ENCODE measurements at places on chromosomes 7 and 10.

GRCh38 chr7:101399759-101400158 is 37.1 kb downstream of the COL26A1 start:
- DNase-seq = no peak

DNA sequence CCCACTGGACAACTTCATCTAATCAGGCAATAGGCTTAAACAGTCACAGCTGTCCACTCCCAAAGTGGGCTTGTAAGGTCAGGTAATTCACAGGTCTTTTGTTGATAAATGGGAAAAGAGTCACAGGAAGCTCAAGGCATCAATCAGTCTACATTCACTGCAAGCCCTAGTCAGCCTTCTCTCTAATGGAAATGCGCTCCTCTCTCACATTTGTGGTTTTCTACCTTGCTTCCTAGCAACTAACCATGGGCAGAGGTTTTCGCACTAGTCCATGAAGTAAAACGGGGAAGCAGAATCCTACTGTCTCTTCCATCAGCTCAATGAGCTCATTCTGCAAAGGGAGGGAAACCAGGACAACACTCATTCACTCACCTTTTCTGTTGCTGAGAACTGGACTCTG is 53.5 kb upstream of the APBB1IP start:
- DNase-seq = no peak

- no peak for DNase-seq
Observed at GRCh38 chr7:108003599-108003935, 606 bp upstream of the LAMB1 start.

GRCh38 chr7:146764458-146764857 is 647.9 kb downstream of the CNTNAP2 start:
- no peak for DNase-seq

DNA sequence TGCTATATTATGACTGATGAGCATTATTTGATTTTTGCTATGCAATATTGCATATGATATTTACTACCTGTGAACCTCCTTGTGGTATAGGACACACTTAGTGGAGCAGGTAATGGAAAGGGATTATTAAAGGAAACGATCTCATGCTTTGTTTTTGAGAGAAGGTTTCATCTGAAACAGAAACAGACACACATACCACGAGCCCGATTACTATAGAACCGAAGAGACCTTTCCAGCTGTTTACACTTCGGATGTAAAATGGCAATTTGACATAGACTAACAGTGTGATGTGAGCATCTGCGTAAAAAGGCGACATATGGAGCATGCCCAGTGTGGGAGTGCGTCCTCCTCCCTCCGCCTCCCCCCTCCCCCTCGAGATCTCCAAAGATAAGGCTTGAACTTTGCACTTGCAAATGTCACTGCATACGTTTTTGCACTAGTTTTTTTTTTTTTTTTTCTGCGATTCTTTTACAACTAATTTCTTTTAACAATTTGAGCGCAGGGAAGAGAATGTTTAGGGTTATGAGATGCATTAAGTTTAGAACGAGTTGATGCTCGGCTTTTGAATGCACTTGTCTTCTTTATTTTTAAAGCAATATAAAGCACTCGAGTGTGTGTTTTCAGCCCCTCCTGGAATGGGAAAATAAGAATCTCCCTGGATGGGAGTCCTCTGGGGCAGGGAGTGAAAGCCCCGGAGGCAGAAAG is 251.0 kb downstream of the NSUN6 start:
- no peak for DNase-seq

DNA sequence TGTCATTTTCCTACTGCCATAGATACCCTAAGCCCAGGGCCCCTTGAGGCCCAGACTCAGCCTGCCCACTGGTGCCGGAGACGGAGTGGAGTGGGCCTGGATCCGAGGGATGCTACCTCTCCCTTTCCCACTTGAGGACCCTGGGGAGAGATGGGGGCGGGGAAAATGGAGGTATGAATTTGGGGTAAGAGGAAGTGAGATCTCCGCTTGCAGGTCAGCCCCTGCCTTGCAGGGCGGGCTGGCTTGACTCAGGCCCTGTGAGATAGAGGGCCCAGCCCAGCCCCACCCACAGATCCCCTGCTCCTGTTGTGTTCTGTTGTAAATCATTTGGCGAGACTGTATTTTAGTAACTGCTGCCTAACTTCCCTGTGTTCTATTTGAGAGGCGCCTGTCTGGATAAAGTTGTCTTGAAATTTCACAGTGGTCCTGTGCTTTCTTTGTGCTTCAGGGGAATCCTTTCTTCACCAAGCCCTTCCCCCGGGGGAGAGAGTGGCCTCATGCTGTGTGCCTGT is 13.2 kb downstream of the YKT6 start:
- DNase-seq = peak; percentile 60

DNA sequence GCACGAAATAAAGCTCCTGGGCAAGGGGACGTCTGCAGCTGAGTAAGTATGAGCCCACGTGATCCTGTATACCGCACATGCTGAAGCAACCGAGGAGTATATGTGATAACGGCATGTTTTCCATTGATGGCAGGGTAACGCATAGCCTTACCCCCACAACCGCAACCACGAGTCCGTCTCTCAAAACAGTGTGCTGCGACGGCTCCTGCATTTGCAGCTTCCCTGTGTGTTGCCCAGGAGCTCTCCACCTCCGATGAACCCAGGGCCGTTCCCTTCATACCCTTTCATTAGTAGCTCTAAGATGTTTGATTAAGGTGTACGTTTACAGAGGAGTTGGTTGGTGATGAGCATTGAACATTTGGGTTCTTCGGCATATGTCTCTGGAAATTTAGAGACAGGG is 69.3 kb downstream of the MGMT start:
- DNase-seq = no peak

DNA sequence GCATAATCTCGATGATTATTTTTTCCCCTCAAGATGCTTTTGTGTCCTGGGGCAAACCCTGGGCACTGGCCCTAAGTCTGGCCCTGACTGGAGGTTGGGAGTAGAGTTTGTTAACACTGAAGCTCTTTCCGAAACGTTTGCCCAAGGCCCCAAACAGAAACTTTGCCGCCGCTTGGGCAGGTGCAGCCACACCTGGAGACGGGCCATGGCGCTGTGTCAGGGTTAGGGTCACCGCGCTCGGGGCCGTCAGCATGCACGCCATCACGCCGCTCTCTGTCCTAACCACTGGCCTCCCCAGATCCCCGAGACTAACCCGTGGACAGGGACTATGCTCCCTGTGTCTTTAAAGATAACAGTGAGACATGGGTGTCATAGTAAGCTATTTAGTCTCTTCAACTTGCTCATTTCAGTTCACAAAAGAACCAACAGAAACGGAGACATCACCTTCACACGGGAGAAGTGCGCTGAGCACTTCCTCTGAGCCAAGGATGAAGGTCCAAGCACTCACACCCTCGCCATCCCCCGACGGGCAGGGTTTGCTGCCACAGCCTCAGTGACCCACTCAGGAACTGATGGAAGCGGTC is 85.3 kb upstream of the DIP2C start:
- no peak for DNase-seq

DNA sequence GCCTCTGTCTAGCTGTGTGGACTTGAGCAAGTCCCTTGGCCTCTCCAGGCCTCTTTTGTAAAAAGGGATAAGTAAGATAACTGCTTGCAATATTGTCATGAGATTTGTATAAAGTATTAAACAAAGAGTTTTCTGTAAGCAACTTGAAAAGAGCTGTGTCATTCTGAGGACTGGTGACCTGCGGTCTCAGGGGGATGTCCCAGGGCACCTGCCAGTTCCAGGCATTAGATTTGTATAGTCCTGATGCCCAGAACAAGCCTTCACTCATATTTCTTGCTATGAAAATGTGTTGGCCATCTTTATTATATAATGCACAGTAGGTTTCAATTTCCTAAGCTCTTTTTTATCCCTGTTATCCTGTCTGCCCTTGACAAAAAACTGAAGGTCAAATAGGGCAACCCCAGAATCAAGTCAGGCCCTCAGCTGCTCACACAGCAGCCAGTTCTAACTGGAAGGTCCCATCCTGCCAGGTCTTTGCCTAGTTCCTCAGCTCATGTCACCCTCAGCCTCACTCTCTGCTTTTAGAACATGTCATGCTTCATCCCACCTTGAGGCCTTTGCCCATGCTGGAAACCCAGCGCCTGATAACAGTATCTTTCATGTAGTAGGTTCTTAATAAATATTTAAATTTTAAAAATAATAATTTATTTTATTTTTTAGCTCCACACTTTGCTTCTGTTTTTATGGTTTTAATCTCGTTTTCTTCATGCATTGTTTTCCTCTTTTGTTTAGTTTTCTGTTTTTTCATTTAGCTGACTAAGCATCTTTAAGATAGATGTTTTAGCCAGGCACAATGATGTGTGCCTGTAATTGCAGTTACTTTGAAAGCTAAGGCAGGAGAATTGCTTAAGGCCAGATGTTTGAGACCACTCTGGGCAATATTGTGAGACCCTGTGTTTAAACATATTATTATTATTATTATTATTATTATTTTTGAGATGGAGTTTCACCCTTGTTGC is 87.5 kb upstream of the ZNF92 start:
- DNase-seq = no peak

GRCh38 chr7:133290041-133290440 is 37.2 kb downstream of the EXOC4 start:
- DNase-seq = no peak

DNA sequence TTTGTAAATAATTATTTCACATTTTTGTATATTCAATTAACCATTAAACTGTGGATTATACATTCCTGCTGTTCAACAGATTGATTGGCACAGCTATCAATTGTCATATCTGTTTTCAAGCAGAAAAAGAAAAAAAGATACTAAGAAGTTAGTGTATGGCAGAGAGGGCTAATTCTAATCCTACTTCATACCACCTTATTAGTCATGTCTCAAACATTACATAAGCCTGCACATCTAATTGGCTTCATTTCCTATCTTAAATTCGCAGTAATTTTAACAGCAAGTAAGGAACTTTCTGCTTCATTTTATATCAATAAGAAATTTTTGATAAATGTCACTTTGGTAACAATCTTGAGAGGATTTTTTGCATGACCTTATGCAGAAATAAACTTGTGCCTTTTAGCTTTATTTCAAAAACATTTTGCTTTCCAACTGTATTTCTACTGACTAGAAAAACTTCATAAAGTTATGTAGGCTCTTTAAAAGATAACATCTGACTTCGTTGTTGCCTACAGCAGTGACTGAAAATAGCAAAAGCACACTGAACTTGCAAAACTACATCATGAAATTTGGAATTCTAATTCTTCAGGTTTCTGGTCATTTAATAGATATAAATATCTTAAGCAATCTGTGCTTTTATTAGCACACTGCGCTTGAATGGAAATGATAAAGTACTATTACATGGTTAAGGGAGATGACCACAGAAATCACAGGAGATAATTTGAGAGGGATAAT is 111.5 kb downstream of the SEMA3C start:
- DNase-seq = no peak

GRCh38 chr7:140390466-140391190 is 7.7 kb downstream of the SLC37A3 start:
- DNase-seq = peak; percentile 63

DNA sequence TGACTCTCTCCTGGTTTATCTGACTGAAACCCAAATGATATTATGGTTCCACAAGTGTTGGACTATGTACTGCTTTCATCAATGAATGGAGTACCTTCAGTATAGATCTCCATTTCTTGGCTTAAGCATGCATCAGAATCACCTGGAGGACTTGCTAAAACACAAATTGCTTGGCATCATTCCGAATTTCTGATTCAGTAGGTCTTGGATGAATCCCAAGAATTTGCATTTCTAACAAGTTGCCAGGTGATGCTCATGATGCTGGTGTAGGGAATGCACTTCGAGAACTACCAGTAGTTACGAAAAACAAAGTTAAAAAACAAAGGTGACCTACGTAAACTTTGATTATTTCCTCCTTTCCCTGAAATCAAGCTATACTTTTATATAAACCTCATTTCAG is 119.0 kb upstream of the FEZF1 start:
- no peak for DNase-seq

DNA sequence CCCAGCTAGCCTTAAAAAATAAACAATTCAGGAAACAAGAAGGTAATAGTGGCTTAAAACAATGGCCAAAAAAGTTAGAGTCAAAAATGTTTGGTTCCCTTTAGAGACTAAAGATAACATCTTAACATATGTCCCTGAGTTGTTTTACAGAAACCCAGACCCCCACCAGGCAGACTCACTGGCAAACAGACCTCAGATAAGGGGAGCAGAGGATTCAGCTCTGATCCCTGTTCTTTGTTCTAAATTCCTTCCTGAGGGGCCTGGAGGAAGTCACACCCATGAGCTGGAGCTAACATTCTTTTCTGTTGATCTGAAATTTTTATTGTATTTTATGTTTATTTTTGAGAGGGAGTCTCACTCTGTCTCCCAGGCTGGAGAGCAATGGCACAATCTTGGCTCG is 247.2 kb downstream of the USP6NL start:
- DNase-seq = no peak

DNA sequence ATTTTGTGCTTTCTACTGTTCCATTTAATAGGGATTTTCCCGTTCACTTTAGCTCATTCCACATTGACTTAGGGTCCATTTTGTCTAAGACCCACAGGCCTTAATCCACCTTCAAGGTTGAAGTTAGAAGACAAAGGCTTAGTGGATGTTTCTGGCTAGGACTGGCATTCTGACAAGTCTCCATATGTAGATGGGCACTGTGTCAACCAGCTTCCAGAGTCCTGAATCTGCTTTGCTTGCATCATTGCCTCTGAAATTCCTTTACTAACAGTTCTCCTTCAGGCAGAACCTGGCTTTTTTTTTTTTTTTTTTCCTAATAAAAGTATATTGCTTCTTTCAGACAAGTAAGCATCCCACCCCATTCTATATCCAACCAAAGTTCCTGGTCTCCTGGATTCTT is 69.6 kb upstream of the PDCD4 start:
- no peak for DNase-seq

DNA sequence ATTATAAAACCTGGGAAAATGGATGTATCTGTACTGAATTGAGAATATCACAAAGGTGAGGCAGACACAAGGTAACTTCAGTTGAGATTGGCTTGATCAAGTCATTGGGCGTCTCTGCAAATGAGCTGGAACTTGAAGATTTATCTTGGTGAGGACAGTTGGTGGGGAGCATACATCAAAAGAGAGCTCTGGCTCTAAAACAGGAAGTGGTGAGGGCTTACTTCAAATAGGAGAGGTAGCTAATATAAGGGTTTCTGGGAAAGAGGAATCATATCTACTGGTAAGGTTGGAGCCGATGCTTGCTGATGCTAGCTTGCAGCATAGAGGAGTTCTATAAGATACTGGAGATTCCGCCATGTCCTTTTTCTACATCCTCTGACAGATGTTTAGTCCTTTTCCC is 39.9 kb upstream of the FGL2 start:
- no peak for DNase-seq

DNA sequence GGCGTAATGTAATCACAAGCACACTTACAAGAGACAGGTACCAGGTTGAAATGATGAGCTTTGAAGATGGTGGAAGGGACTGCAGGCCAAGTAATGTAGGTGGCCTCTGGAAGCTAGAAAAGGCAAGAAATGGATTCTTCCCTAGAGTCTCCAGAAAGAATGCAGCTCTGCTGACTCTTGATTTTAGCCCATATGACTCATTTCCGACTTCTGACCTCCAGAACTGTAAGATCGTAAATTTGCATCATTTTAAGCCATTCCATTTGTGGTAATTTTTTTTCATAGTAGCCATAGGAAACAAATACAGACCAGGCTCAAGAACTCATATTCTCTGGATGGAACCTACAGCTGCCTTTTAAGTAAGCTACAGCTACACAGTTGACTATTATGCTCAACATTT is 315.5 kb downstream of the MAGI2 start:
- no peak for DNase-seq
